ENCODE measurements at places on chromosomes 4 and X.

- DNase-seq = no peak
These were observed 9.0 kb upstream of the SLC25A14 start for GRCh38 chrX:130330706-130331105.

GRCh38 chrX:117645639-117646038 lies 471.0 kb downstream of the KLHL13 start:
- no peak for DNase-seq

DNA sequence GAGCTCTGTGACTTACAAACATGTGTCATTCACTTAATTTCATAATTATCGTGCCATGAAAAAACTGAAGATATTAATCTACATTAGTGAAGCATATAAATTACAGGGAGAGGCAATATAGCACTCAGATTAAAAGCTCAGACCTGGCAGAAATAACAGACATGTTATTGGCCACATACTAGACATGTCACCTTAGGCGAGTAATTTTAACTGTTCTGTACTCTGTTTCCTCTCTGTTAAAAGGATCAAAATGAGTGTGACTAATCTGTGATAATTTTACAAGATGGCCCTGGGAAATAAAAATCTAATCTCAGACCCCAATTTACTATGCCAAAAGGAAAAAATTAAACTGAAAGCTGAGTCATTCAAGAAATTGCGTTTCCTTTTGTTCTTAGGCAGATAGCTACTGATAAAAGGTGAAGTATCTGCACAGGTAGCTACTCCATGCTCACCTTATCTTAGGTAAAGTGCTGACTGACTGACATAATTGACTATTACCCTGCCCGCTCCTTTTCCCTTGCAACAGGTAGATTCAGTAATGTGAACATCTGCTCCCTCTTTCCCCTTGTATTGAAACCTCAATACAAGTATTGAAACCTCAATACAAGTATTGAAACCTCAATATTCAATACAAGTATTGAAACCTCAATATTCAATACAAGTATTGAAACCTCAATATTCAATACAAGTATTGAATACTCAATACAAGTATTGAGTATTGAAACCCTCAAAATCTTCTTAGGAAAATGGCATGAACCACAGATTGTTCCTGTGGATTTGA lies 33.2 kb downstream of the RELL1 start:
- DNase-seq = no peak

GRCh38 chr4:102705391-102705935 lies 55.3 kb downstream of the MANBA start:
- no peak for DNase-seq

DNA sequence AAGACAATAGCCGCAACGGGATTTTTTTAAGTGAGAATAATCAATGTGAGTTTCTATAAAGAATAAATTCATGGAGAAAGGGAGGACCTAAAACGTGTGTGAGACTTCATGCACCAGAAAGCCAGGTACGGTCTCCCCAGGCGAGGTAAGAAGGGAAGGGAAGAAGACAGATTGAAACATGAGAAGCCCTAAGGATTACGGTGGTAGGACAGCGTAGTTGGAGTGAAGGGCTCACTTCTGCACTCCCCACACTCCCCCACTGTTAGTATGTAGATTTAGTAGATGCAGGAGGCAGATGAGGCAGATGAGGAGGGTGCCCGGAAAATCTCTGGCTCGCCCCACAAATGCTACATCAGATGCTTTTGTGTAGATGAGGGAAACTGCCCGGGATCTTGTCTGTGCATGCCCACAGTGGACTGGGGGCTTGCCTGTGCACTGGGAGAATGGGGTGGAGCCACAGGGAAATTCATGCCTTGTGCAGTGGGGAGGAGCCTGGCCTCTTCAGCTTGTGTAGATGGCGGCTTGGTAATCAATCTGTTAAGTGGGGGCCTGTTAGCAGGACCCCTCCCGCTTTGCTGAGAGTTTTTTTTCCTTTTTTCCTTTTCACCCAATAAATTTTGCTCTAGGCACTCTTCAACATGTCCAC lies 1544.5 kb upstream of the TENM3 start:
- DNase-seq = no peak
